ENCODE measurements at places on chromosomes 1 and 21.

GRCh38 chr1:51044199-51044598, 57.8 kb upstream of the C1orf185 start:
- no peak for DNase-seq

DNA sequence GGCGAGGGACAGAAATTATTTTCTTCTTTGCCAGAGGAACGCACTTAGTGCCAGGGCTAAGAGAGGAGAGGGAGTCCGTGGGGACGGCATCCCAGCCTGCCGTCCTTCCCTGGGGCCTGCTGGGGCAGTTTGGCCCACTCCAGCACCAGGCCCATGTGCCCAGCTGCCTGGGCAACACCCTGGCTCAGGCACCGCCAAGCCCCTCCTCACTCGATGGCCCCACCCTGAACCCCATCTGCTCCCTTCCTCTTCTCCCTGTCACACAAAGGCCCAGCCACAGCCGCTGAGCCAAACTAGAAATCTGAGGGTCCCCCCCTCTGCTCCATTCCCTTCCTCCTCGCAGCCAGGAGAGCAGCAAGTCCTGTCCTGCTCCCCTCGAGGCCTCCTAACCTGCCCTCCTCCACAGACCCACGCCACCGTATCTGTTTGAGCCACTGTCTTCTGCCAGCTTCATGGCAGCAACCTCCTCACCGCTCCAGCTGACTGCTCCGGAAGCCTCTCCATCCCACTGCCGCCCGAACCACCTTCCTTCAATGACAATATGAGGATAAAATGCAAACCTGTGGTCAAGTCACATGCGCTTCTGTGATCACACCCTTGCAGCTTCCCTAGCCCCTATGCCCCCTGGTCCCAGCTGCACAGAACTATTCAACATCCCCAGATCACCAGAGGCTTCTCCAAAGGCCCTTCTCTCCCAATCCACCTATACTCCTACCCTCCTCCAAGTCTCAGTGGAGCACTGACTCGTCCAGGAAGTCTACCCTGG, 8.4 kb upstream of the TNNI1 start:
- no peak for DNase-seq

DNA sequence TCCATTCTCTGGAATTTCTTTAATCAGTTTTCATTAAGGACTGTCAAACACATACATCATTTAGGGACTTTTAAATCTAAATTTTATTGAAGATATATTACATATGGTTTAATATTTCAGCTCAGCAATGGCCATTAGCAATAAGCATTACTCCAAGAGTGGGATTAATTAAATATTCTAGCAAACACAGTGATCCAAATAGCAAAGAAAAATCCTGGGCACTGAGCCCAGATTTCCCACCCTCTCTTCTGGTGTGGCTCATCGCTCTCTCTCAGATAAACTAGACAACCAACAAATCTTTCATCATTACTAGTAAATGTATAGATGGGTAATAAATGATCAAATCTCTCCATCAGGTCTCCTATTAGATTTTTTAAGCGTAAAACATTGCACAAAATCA, 53.5 kb upstream of the FOXD3 start:
- DNase-seq, result no peak

GRCh38 chr1:94490556-94490955, 51.0 kb downstream of the F3 start:
- DNase-seq, result no peak

DNA sequence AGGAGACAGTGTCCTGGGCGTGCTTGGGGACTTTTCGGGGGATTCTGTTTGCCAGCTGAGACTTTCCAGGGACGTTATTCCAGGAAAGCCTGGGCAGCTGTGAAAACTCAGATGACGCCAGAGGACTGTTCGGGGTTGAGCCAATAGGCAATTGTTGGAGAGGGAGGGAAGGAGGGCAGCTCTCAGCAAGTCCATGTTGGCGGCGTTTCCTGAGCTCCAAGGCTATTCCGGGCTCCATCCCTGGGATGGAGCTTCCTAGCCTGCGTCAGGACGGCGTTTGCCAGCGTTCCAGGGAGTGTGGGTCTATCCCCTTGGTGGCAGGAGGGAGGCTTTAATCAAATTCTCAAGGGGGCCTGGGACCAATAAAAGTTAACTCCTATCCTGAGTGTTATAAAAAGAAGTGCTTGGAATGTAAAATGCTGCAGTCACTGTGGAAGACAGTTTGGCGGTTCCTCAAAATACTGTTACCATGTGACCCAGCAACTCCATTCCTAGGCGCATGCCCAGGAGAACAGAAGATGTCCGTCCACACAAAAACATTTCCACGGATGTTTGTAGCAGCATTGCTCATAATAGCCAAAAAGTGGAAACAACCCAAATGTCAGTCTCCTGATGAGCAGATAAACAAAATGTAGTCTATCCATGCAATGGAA, 15.2 kb downstream of the SLC27A3 start:
- no peak for DNase-seq

- DNase-seq, result no peak
These were observed 27.0 kb downstream of the DNM3 start for GRCh38 chr1:171868217-171868803.

DNA sequence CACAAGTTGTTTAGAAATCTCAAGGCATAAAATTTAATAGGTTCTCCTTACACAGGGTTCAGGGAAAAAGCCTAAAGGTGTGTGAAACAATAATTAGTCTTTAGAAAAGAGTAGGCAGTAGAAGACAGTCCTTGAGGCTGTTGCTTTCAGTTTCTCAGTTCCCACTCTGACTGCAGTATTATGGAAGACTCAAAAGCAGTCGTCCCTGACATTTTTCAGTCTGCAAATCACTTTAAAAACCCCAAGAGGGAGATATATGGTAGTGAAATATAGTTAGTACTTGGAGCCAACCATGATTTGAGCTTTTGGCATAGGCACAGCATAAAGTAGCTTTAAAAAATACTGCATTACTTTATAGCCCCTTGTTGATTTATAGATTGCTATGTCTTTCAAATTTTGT, 299.7 kb downstream of the OLFM3 start:
- DNase-seq, result no peak

GRCh38 chr1:44566281-44567046, 107.8 kb downstream of the TMEM53 start:
- DNase-seq, result no peak

All from NCI-H1436 (cell line).